ENCODE measurements at places on chromosomes 16 and 17. TPM values are rescaled to one million over a fixed set of nuclear protein-coding genes. Genes with fewer than 3 reads are reported as not detected.

DNA sequence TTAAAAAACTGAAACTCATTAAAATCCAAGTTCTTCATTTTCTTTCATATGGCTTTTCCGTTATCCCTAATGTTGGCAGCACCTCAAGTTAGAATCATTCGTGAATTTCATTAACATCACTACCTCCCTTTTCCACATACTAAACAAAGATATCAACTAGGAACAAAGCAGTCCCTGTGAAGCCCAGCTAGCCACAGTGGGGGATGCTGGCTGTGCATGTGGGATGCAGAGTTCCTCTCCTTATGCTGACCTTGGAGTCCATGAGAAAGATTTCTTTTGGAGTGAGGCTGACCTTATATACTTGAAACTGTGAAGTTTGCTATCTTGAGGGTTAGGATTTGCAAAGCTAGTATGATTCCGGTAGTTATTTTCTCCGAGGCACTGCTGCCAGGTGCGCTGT is 117.6 kb downstream of the TANGO6 start:
- no peak for DNase-seq

- no peak for DNase-seq
These were observed 1357.0 kb upstream of the GOT2 start for GRCh38 chr16:60091071-60091470.

DNA sequence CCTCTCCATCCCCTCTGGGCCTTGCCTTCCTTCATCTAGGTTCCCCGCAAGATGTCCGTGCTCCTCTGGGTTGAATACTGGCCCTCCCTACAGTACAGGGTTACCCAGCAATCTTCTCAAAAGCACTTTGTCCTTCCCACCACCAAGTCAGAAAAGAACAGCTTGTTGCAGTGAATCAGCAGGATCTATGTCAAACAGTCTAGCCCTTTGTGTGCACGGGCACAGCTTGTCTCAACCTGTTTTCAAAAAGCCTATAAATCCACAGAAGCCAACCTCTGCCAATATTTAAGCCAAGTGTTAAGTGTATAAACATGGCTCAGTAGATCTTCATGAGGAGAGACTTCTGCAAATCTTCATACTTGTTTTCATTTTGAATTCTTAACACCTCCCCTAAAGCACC is 25.2 kb downstream of the C17orf67 start:
- no peak for DNase-seq

Gene TCAP
- total RNA-seq = 4.4 TPM

GRCh38 chr16:55418586-55418985 is 60.4 kb upstream of the MMP2 start:
- DNase-seq = no peak

- no peak for DNase-seq
These were observed 1.4 kb upstream of the SP6 start for GRCh38 chr17:47852113-47852949.

Gene HS3ST6
- not detected for total RNA-seq

Gene RHBDL3
- 33.3 TPM for total RNA-seq

GRCh38 chr17:31750578-31750977 is 108.5 kb downstream of the COPRS start:
- DNase-seq = no peak

Gene AGRP
- not detected for total RNA-seq

Gene LPO
- 0.45 TPM for total RNA-seq

Gene ZNF624
- total RNA-seq = 11.6 TPM

GRCh38 chr16:22862046-22862445 is 48.1 kb downstream of the HS3ST2 start:
- DNase-seq = no peak

DNA sequence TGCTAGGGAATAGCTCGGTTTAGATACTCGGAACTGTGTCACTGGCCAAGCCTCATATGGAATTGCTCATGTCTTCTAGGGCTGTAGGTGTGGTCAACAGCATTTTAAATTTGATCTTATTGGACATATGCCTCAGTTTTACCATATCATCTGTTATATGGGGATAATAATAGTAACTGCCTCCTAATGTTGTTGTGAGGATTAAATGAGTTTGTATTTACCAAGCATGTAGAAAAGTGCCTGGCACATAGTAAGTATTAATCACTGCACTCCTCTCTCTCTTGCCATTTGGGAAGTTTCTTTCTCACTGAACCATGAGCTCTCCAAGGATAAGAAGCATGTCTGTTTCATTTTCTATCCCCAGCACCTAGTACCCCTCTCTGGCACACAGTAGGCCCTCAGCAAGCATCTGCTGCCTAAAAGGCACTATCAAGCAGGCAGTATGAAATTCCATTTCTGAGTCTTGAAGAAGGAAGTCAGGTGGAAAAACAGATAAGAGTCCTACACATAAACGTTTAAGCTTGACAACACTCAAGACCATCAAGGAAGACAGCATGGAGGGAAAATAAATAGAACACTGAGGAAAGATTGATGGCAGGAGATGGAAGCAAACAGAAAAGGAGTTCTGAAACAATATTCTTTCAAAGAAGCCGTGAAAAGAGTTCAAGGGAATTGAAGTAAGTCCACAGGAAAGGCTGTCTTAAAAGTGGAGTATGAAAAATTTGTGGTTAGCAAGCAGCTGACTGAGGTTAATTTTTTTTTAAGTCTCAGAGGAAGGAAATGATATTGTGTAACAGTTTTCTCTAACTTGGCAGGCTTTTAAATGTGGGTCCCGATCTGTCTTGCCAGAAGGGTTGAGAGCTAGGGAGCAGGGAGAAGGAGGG is 2.2 kb upstream of the ATP6V0A1 start:
- DNase-seq = no peak

Measured in dorsolateral prefrontal cortex (tissue), 122 donors.